ENCODE measurements at places on chromosomes 12 and 14. TPM values are rescaled to one million over a fixed set of nuclear protein-coding genes. Genes with fewer than 3 reads are reported as not detected.

DNA sequence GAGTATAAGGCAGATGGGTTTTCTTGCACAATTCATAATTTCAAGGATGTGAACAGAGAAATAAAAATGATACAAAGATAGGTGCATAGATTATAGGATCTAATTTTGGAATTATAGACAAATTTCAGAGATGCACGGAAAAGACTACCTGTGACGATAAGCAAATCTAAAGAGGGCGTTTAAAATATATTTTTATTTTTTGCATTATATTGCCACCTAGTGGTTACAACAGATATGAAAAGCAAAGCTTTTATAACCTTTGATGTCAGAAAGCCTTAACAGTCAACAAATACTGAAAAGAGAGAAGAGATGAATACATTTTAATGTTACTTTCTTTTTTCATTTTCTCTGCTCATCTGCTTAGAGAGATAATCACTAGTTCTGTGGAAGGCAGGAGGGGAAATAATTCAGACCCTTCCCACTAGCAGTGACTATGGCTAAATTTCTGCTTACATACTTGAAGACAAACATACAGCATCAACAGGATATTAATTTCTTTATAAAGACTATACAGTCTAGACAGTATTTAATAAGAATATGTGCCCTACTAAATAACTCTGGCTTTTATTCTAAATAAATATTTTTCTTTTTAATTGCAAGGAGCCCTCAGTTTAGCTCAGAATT is 46.3 kb downstream of the NTS start:
- no peak for DNase-seq

GRCh38 chr12:53461059-53461458 is 9.2 kb downstream of the PCBP2 start:
- no peak for DNase-seq

GRCh38 chr12:7026854-7027253 is 8.6 kb upstream of the LPCAT3 start:
- DNase-seq, result no peak

GRCh38 chr12:84412226-84412625 is 500.4 kb downstream of the SLC6A15 start:
- DNase-seq, result no peak

GRCh38 chr14:24238123-24238522 is 4.3 kb downstream of the TINF2 start:
- DNase-seq, result no peak

- no peak for DNase-seq
Observed at GRCh38 chr14:55438066-55438683, 2.2 kb downstream of the TBPL2 start.

- DNase-seq, result no peak
Observed at GRCh38 chr12:29655861-29656260, 127.9 kb downstream of the TMTC1 start.

- DNase-seq, result no peak
Observed at GRCh38 chr14:68576496-68577244, 216.2 kb downstream of the ZFP36L1 start.

DNA sequence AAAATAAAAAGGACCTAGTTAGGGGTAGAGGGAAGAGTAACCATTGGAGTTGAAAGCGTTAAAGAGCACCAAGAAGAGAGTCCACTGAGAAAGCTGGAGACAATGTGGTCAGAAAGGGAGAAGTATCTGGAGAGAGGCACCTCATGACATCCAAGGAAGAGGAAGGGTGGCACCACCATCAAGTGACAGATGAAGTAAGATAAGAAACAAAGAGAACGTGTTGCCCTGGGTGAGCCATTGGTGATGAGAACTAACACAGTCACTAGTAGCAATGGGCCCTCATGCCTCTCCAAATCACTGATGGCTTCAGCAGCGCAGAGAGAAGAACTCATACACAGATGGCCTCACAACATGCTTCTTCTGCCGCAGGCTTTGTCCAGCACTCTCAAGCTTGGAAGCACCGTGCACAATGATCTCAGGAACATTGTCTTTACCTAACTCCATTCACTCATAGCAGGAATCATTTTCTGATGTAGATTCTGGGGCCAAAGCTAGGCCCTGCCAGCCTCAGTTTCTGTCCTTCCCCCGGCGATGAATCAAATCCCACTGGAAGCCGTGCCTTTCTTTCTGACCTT is 252.9 kb downstream of the DPF3 start:
- no peak for DNase-seq

DNA sequence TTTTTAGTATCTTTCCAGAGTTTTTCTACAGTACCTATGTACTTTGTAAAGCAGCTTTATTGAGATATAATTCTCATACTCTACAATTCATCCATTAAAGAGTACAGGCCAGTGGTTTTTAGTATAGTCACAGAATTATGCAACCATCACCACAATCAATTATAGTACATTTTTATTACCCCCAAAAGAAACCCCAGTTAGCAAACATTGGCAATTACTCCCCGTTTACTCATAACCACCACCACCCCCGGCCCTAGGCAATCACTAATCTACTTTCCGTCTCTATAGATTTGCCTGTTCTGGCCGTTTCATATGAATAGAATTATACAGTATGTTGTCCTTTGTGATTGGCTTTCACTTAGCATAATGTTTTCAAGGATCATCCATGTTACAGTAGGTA is 119.8 kb downstream of the KICS2 start:
- DNase-seq, result no peak

GRCh38 chr14:87489196-87489819 is 503.7 kb downstream of the GALC start:
- no peak for DNase-seq

GRCh38 chr12:105365231-105365630 is 34.7 kb downstream of the C12orf75 start:
- no peak for DNase-seq

DNA sequence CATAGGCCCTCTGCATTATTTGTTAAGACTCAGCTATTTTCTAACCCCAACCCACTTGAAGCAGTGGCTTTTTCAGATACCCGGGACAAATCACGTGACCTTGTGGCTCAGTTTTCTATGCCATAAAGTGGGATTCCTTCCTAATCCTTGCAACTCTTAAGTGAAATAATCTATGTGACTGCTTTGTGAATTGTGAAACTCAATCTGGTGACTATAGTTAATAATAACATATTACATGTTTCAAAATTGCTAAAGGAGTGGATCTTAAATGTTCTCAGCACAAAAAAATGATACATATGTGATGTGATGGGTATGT is 17.3 kb downstream of the EML1 start:
- no peak for DNase-seq

- DNase-seq, result no peak
Observed at GRCh38 chr14:94598506-94598815, 13.7 kb upstream of the SERPINA3 start.

GRCh38 chr12:27549801-27550652 is 26.0 kb downstream of the PPFIBP1 start:
- DNase-seq, result peak; percentile 93

GRCh38 chr12:132449565-132450417 is 40.2 kb upstream of the FBRSL1 start:
- no peak for DNase-seq

- DNase-seq, result no peak
Observed at GRCh38 chr12:121915841-121916321, 2.5 kb upstream of the CFAP251 start.

DNA sequence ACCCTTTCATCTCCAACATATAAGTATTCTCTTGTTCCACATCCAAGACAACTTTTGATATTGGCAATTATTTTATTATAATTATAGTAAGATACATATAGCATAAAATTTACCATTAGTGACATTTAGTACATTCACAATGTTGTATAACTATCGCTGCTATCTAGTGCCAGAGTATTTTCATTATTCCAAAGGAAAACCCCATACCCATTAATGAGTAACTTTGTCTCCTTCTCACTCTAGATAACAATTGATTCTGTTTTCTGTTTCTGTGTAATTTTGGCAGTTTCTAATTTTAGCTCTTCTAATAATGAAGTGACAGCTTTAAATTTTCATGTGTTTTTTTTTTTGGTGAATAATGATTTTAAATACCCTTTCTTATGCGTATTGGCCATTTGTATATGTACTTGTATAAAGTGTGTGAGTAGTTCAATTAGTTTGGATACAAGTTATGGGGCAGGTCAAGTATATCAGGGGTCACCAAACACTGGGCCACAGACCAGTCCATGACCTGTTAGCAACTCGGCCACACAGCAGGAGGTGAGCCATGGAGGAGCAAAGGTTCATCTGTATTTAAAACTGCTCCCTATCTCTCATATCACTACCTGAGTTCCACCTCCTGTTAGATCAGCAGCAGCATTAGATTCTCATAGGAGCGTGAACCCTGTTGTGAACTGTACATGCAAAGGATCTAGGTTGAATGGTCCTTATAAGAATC is 97.2 kb upstream of the SYT1 start:
- DNase-seq, result no peak

DNA sequence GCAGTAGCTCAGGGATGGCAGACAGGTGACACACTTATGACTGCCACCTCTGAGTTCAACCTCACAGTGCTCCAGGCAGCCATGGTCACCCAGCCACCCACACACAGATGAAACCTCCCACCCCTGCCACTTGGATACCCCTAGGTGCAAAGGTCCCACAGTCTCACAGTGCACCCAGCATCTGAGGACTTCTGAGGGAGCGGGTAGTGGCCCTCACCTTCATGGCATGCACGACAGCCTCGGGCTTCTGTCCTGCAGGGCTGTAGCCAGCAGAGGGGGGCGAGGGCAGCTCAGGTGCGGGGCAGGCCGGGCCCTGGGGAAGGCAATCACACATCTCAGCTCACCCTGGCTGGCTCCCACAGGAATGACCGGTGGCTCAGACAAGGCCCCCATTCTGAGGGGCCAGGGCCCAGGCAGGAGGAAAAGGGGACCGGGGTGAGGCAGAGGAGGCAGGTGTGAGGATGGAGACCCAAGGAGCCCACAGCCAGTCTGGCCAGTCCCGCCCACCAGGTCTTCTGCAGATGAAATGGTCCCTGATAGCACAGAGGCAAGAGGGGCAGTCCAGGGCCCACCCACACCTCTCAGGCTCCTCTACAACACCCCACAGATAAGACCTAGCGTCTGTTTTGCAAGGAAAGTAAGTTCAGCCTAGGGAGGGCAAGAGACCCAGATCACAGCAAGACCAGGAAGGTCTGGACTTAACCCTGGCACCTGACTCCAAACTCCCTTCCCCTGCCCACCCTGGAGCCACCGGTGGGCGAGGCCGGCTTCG is 35.8 kb downstream of the CCNK start:
- DNase-seq, result peak; percentile 11

- DNase-seq, result no peak
Observed at GRCh38 chr12:132632521-132633228, 14.1 kb downstream of the P2RX2 start.

- DNase-seq, result peak; percentile 88
Observed at GRCh38 chr12:109713187-109714070, at the start of gene FAM222A. Gene FAM222A, plus strand, starts transcription at chr12:109713825. Its CDS starts 30,322 bp downstream, at chr12:109744147.

- no peak for DNase-seq
Observed at GRCh38 chr14:89167705-89168104, 249.3 kb downstream of the FOXN3 start.

DNA sequence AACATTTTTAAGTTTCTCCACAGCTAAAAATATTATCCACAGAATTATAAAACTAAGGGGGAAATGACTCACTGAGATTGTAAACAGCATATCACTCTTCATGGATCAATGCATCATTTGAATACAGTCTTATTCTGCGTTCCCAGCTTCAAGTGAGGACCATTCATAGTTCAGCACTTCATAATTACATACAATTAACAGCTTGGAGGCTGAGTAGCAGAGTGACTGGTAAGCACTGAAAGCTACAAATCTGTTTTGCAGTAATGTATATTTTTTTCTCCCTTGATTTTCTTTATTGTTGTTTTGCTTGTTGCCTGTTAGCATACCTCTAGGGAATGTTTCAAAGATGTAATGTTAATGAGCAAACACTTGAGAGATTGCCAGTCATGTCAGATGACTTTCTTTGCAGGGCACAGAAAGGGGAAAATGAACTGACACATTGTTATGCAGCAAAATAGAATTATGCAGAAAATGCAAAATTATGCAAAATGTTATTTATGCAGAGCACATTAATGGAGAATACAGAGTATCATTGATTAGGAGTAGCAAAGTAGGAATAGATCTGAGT is 138.6 kb downstream of the RPS29 start:
- no peak for DNase-seq

DNA sequence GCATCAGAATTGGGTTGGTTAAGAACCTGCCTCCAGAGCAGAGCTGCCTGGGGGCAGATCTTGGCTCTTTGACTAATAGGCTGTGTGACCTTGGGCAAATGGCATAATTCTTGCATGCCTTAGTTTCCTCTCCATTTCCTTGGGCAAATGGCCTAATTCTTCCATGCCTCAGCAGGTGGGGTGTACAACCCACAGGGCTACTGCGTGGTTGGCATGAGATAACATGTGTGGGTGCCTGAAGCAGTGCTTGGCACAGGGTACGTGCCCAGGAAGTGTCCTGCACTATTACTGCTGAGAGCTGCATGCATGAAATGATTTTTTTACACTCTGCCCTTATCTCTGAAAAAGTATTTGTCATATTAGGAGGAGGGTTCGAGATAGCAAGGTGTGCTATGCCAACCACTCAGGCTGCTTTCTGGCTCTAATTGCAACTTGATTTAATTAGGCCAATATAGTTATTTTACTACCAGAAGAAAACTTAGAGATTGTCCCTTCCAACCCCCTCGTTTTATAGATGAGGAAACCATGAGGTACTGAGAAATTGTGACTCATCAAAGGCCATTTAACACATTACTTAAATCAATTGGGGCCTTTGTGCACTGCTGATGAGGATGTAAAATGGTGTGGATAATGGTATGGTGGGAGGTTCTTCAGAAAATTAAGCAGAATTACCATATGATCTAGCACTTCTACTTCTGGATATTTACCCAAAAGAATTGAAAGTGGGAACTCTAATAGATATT is 161.6 kb upstream of the HIF1A start:
- no peak for DNase-seq

- no peak for DNase-seq
Observed at GRCh38 chr12:6177642-6178358, 22.4 kb upstream of the CD9 start.

Gene CELA1
- not detected for total RNA-seq

Gene RAD51AP1
- total RNA-seq, result 2.5 TPM

Gene KCNA5
- total RNA-seq, result 0.90 TPM

Gene SLC6A13
- 1.5 TPM for total RNA-seq

Gene KRT75
- total RNA-seq, result not detected

Gene INSM2
- not detected for total RNA-seq

Gene RD3L
- total RNA-seq, result not detected

Gene GPR65
- total RNA-seq, result 1.3 TPM

Gene DNAAF2
- total RNA-seq, result 10.2 TPM

Gene DAO
- not detected for total RNA-seq

Gene TEX52
- not detected for total RNA-seq

Gene IL22
- total RNA-seq, result not detected

Gene RNASE3
- total RNA-seq, result 0.63 TPM

Gene CCDC60
- not detected for total RNA-seq

Gene GPRC5A
- total RNA-seq, result 2.2 TPM

Gene PA2G4
- total RNA-seq, result 104 TPM

Gene GNG2
- total RNA-seq, result 68.2 TPM

Gene KRT1
- not detected for total RNA-seq
